ENCODE measurements at places on chromosomes 16 and 17.

DNA sequence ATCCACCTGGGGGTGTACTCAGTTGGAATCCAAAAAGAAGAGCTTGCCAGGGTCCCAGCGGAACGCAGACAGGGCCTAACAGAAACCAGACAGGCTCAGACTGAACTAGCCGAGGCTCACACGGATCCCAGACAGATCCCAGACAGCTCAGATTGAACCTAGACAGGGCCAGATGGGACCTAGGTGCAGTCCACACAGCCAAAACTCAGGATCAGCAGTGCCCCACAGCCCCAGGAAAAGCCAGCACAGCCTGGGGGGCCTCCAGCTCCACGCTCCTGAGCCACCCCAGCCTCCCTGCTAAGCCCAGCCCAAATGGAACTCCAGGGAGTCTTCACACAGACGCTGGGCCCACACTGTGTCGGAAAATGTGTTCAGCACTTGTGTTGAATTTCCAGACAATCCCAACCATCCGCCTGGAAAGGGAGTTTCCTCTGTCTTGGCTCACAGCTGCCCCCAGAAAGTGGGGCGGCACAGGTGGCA is 7.5 kb downstream of the STX1B start:
- DNase-seq, result no peak

GRCh38 chr16:9625122-9625521 is 533.7 kb downstream of the HAPSTR1 start:
- no peak for DNase-seq

DNA sequence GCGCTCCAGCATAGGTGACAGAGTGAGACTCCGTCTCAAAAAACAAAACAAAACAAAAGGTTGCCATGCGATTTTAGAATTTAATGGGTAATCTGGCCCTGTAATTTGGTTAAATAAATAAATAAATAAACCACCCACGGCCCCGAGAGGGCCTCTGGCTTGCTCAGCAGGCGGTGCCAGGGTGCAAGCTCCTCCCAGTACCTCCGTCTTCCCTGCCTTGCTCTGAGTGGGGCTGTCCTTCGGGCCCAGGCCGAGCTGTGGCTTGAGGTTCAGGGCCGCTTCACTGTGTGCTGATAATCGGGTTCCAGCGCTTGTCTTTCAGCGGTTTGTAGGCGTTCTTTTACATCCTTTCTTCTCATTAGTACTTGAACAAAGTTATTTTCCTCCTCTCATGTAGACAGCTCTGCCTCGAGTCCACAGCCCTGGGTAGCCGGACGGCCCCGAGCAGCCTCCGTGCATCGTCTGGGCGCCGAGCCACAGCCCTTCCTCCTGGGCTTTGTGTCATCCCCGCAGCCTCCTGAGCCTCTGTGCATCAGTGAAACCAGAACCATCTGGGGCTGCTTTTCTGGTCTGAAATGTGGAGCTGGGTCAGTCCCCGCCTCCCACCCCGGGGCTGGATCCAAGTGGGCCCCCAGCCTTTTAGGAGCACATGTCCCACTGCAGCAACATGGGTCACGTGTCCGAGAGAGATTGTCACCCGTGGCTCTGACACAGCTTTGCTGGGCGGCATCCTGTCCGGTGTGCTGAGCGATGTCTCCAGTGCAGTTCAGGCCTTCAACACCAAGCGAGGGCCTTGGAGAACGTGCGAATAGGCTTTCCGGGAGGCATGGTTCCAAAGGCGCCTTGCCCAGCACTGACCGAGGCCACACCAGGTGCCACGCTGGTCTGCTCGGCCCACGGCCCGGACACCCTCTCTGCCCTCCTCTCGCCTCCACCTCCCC is 157.4 kb upstream of the CHMP6 start:
- peak; percentile 10 for DNase-seq

DNA sequence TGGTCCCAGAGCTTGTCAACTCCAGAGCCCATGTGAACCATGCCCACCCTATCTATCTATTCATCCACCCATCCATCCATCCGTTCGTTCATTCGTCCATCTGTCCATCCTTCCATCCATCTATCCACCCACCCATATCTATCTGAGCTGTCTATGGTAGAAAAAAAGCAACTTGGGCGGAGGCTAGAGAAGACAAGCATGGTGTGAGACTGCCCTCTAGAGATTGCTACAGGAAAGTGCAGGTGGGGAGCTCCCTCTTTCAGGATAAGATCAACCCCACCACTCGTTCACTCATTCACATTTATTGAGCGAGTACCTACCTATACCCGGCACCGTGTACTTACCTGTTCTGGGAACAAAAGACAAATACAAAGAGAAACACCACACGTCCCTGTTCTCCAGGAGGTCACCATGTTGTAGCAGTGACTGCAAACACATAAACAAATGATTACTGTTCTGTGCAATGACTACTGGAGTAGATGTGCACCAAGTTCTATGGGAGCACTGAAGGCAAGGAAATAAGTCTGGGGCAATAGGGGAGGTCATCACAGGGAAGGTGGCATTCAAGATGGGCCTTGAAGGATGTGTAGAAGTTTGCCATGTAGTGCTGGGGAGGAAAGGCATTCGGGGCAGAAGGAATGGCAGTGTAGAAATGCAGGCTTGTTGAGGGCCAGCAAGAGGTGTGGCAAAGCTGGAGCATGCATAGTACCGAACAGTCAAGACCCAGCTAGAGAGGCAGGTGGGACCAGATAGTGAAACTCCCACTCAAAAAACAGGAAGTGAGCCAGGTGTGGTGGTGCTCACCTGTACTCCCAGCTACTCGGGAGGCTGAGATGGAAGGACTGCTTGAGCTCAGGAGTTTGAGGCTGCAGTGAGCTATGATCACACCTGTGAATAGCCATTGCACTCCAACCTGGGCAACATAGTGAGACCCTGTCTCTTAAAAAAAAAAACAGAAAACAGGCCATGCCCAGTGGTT is 13.4 kb upstream of the ATP5MC1 start:
- peak; percentile 59 for DNase-seq

DNA sequence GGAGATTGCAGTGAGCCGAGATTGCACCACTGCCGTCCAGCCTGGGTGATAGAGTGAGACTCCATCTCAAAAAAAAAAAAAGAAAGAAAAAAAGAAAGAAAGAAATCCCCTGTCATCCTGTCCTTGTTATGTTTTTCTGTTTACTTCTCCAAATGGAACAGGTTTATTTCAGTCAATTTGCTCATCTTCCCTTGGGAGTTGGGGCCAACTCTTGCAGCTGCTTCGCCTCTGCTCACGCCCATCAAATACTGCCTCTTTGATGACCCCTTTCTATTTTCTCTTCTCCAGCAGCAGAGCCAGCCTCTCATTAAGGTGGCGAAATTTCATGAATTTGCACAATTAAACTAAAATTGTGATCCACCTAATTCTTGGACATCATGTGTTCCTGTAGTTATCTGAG is 173.4 kb downstream of the ZNF18 start:
- DNase-seq, result no peak

- DNase-seq, result peak; percentile 70
Measured at GRCh38 chr16:89828199-89828869, at the start of gene SPIRE2. Gene SPIRE2 (plus strand): TSS chr16:89828475. CDS start chr16:89828551, 76 bp downstream.

GRCh38 chr16:51357839-51358238 is 206.8 kb upstream of the SALL1 start:
- no peak for DNase-seq

GRCh38 chr16:66503030-66503429 is 46.9 kb downstream of the TK2 start:
- no peak for DNase-seq

- DNase-seq, result peak; percentile 35
Measured at GRCh38 chr16:56999409-57000270, 10.3 kb downstream of the NLRC5 start.

DNA sequence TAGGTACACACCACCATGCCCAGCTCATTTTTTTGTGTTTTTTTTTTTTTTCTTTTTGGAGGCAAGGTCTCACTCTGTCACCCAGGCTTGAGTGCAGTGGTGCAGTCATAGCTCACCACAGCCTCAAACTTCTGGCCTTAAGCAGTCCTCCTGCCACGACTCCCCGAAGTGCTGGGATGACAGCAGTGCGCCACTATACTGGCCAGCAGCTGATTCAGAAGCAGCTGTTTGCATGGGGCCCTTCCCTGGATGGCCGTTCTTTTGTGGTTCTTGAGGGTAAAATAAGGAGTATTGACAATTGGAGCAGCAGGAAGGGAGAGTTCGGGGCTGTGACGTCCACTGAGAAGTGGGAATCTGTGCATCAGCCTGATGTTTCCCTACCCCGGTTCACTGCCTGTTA is 41.6 kb downstream of the KIAA0513 start:
- DNase-seq, result no peak

DNA sequence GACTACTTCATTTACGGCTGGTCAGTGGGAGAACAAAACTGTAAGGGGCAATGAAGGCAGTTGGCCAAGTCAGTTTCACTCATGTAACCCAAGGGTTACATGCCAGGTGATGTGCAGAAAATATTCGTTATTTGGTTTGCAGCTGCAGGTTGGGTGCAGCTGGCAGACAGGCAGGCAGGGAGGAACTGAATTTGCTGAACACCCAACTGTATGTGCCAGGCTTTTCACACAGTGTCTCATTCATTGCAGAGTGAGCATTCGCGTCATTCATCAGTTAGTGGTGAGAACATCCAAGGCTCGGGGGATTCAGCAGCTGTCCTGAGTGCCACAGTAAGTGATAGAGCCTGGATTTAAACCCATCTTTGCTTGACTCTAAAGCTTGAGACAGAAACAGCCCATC is 59.7 kb downstream of the ABCC6 start:
- no peak for DNase-seq

DNA sequence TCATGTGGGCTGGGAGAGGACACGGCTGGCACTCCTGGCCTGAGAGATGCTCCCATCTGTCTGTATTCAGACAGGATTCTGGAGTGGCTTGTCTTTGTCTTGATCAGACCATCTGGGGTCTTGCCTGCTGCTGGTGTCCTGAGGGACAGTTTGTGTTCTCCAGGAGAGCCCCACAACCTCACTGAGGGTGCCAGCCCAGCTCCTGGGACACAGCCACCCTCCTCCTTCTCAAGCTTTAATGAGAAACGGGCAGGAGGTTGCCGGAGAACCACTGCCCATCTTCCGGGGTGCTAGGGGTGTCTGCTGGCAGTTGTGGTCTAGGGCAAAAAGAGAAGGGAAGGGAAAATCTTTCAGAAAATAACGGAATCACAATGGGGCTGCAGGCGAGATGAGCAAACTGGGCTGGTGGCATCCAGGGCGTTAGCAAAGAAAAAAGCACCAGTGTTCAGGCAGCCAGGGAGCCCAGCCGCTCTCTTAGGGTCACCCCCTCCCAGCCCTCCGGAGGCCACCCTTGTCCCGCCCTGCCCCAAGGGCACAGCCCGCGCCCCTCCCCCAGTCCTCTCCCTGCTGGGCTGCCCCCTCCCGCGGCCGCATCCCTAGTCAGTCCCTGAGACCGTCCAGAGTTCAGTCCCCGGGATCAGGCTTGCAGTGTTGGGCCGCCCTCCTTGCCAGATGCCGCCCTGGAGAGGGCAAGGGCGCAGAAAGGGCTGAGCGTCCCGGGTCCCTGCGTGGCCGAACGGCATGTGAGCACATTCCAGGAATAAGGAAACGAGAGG is 824.7 kb downstream of the KCNJ18 start:
- no peak for DNase-seq

- no peak for DNase-seq
Measured at GRCh38 chr17:6787081-6787693, 11.2 kb downstream of the FBXO39 start.

GRCh38 chr17:1939981-1940809 is 84.9 kb downstream of the RTN4RL1 start:
- no peak for DNase-seq

DNA sequence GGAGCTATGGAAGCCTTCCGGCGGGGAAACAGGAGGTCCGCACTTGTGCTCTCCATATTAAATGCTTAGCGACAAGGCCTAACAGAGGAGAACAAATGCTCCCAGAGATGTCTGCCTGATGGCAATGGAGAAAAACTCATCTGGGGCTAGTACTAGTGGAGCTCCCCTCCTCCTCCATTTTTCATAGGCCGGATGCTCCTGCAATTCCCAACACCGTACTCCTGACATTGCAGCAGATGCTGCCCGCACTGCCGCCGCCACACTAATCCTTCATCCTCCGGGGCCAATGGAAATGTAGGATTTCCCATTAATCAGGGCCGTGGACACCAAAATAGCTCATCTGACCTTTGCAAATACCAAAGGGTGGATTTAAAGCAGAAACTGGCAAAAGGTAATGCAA is 27.5 kb downstream of the TOM1L2 start:
- no peak for DNase-seq

- DNase-seq, result no peak
Measured at GRCh38 chr16:85652431-85653221, 36.1 kb downstream of the GINS2 start.

GRCh38 chr17:28030386-28030785 is 12.1 kb upstream of the NLK start:
- no peak for DNase-seq

DNA sequence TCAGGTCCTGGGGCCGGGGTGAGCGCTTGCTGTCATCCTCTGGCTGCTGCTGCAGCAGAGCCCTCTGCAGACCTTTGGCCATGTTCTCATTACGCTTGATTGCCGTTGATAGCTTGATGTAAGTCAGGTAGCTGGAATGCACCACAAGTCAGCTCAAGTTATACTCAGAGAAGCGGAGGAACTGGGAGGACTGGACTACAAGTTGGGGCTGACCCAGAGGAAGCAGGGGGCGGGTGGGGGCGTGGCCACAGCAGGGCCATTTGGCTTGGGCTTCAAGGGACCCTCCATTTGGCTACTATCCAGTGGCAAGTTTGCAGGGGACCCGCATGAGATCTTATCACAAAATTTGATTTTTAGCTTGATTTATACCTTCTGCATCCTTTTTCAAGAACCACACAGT is 19.0 kb upstream of the EVPL start:
- DNase-seq, result no peak

DNA sequence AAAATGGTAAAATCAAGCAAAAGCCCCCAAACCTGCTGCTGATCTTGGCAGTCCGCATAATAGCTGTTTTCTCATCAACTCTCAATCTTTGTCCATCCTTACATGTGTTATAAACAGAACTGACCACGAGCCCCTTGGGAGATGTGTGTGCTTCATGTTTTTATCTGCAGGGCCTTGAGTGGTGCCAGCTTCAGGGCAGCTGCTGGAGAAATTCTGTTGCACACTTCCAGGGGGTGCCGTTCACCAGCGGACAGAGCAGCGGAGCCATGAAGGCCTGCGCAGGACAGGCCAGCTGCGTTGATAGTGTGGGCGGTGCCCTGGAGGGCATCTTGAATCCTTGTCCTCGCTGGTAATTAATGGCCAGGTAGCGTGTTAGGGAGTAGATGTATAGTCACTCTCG is 20.1 kb downstream of the MPRIP start:
- no peak for DNase-seq

DNA sequence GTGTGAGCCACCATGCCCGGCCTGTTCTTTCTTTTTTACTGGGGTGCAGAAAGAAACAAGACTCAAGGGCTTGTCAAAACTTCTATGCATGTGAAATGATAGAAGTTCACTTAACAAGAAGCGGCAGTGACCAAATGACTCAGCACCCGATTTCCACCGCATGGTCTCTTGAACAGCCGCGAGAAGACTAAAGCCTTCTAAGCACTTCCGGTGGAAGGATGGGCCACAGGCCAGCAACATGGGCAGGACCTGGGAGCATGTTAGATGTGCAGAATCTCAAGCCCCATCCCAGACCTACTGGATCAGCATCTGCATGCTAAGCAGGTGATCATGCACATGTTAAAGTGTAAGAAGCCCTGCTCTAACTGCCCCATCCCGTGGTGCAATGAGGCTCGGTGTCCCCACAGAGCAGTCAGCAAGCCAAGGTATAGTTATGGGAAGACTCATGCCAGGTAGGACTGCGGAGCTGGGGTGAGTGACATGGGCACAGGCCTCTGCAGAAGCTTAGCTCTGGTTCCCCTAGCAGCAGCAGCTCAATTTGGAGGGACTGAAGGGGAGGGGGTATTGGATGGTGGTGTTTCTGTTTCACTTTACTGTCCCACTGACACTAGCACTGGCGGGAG is 88.5 kb upstream of the HNF1B start:
- DNase-seq, result peak; percentile 25

All from CD4-positive, alpha-beta T cell treated with Interleukin-15 for 1 hour (primary cell).